Activated naive CD4-positive, alpha-beta T cell treated with anti-CD3 and anti-CD28 coated beads, Interleukin-2, amount 50 U/mL, for 16 hours (primary cell): ENCODE measurements at places on chromosomes 13 and 19.

DNA sequence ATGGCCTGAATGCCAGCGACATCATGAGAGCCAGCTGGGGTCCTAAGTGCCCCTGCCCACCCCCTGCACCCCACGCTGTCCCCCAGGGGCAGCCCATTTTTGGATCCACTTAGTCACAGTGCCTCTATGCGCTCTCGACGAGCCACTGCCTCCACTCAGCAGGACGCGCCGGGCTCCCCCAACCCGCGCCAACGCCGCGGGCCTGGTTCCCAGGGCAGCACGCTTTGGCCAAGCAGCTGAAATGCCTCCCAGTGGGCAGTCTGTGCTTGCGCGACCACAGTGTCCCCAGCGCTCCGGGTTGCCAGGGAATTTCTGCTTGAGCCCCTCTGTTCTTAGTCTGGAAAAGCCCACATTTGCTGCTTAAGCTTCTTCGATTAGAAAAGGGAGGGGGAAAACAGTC, 39.4 kb downstream of the TMED1 start:
- DNase-seq, result no peak

DNA sequence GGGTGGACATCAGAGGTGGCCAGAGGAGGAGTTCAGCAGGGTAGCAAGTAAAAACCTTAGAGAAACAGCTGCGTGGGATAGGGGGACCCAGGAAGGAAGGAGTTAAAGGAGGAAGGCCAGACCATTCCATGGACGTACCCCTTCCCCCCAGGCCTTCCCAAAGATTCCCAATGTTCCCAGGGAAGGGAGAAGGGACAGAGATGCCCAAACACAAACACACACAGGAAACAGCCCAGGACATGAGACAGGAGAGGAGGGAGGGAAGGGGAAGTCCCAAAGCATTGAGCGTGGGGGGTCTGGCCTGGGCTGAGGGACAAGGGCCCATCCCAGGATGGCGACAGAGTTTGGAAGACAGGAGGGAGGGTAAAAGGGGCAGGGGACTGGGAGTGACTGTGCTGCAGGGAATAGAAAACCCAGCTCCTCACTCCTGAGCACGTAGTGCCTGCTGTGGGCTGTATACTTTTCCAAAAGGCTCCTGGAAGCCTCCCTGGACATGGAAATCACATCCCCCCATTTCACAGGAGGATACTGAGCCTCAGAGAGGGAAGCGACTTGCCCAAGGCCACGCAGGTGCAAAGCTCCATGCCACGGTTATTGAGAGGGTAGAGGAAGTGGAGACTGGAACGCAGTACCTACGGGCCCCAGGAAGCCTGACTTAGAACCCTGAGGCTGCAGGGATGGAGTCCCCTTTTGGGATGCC, 1.1 kb downstream of the SYDE1 start:
- DNase-seq, result no peak

GRCh38 chr13:32041429-32041828, 9.9 kb downstream of the FRY start:
- no peak for DNase-seq

DNA sequence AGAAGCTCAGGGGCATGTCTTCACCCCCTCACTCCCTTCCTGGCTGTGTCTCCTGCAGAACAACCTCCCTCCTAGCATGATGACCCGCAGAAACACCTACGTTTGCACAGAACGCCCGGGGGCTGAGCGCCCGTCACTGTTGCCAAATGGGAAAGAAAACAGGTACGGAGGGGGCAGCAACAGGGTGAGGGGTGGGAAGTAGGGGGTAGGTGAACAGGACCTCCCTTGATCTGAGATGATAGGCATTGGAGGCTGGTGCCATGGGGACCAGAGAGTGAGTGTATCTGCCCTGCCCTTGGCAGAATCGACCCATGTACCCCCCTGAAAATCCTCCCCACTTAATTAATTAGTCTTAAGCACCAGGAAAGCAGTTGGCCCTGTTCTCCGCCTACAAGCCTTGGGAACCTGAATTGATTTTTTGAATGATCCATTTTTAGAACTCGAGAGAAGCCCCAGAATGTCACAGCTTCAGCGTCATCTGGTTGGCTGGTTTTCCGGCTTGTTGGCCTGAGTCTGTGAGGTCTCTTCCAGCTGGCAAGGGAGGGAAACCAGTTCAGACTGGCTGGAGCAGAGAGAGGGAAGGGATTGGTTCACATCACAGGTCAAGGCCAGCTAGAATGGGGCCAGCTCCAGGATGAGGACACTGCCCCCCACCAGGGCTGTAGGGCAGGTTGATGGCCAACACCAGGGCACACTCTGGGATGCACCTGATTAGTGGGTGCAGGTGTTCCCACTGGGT, 28.2 kb downstream of the CKM start:
- DNase-seq, result no peak

- DNase-seq, result no peak
Measured at GRCh38 chr13:32117001-32117400, 85.4 kb downstream of the FRY start.

GRCh38 chr19:5150902-5151741, 182.2 kb downstream of the KDM4B start:
- no peak for DNase-seq

- DNase-seq, result no peak
Measured at GRCh38 chr13:113002206-113002912, 33.3 kb downstream of the MCF2L start.

GRCh38 chr13:49256841-49257240, 9.1 kb downstream of the CDADC1 start:
- no peak for DNase-seq

GRCh38 chr13:55394470-55394869, 1746.2 kb upstream of the PRR20A start:
- DNase-seq, result no peak

DNA sequence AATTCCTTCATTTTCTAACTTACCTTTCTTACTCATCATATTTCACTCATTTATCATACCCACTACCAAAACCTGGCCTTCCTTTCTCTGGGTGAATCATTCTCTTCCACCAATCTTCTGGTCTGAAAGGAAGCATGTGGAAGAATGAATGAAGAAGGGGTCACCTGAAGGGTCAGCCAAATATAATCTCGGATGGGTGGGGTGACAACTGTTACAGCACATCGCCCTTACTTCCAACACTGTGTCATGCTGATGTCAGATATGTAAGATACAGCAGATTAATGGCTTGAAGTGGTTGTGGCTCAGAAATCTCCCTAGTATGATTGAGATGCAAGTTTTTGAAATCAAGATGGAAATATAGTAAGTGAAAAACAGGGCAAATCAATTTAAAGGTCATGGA, 401.7 kb upstream of the HTR2A start:
- no peak for DNase-seq

DNA sequence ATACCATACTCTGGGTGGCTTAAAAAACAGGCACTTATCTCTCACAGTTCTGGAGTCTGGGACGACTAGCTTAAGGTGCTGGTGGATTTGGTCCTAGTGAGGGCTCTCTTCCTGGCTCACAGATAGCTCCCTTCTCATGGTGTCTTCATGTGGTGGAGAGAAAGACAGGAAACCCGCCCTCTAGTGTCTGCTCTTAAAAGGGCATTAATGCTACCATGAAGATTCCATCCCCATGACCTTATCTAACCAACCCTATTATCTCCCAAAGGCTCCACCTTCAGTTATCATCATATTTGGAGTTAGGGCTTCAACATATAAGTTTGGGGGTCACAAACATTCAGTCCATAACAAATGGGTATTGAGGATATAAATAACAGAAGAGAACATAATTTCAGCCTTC, 139.4 kb downstream of the HS6ST3 start:
- no peak for DNase-seq

GRCh38 chr19:41265395-41266153, 1.4 kb downstream of the HNRNPUL1 start:
- peak; percentile 15 for DNase-seq
